NCI-H774 (cell line): ENCODE measurements at places on chromosomes 4 and X.

DNA sequence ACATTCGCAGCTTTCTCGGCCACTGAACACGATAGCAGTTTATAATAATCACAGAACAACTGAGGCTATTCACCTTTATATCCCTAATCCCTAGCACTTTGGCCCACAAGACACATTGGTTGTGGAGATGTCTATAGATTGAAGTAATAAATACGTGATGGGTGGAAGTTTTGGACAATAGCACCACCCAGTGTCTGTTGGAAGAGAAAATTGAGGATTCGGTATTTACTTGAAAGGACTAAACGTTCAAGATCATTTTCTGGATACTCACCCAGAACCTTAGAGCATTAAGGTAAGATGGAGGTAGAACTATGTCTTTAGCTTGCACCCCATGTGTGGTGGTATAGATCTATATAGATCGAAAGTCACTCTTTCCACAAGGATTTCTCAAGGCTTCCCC is 787 bp upstream of the TMSB15A start:
- no peak for DNase-seq

GRCh38 chr4:107801766-107802211 is 22.9 kb upstream of the SGMS2 start:
- DNase-seq: no peak

- DNase-seq: no peak
These were observed 8.7 kb upstream of the GABRE start for GRCh38 chrX:151983186-151983585.

- no peak for DNase-seq
These were observed 2.3 kb downstream of the CD99 start for GRCh38 chrX:2693113-2694002.

DNA sequence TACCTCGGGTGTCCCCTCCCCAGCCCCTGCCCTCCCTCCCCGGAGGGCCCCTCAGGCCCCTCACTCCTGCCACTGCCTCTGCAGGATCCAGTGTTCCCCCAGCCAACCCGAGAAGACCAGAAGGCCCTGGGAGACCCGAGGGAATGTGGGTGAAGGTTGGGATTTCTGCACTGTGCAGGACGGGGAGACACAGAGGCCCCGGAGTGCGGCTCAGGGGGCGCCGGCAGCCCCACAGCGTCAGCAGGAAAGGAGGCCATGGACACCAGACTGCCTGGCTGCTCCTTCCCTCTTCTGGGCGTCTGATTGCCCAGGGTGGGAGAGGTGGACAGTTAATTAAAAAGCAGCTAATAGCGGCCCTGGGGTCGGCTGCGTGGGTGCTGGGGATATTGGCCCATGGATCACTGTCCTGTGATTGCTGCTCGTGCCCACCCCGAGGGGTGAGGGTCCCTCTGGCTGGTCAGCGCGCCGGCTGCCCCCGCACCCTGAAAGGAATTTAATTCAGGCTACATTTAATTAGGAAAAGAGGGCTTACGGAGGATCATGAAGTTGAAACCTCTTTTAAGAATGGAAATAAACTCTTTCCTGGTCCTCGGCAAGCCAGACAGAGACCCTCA is 57.8 kb upstream of the NKX1-1 start:
- no peak for DNase-seq

DNA sequence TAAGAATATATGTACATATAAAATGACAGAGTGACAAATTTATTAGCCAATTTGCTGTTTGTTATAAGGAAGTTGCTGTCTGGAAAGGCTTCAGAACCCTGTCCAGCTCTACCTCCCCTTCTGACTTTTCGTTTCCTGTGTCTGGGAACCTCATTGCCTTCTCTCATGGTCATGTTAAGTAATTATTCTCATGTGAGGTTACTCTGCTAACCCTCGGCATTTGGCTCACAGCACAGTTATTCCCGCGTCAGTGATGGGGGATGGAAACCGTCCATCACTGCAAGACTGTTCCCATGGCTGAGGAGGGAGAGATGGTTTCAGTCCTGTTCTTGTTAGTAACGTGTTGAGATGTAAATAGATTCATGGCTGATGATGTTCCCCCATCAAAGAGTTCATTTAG is 11.9 kb downstream of the EDNRA start:
- DNase-seq: no peak

GRCh38 chr4:107379054-107379869 is 340.8 kb downstream of the PAPSS1 start:
- no peak for DNase-seq

DNA sequence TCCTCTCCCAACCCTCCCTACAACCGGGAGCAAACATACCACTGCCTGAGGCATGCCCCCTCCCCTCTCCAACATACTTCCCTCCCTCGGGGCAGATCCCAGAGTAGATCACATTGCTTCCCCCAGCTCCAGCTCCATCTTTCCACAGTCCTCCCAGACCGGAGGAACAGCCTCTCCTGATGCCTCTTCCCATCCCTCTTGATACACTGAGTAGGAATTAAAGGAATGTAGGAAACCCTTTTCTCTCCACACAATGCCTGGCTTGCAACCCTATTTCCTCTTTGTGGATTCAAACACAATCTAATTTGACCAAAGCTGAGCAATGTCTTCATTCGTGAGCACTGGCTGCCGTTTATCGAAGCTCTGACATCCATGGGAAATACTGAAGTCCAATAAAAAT is 339.8 kb downstream of the BCOR start:
- no peak for DNase-seq

GRCh38 chr4:89615051-89615450 is 221.9 kb downstream of the SNCA start:
- no peak for DNase-seq

- no peak for DNase-seq
These were observed 94.5 kb upstream of the APOOL start for GRCh38 chrX:84909151-84909550.

DNA sequence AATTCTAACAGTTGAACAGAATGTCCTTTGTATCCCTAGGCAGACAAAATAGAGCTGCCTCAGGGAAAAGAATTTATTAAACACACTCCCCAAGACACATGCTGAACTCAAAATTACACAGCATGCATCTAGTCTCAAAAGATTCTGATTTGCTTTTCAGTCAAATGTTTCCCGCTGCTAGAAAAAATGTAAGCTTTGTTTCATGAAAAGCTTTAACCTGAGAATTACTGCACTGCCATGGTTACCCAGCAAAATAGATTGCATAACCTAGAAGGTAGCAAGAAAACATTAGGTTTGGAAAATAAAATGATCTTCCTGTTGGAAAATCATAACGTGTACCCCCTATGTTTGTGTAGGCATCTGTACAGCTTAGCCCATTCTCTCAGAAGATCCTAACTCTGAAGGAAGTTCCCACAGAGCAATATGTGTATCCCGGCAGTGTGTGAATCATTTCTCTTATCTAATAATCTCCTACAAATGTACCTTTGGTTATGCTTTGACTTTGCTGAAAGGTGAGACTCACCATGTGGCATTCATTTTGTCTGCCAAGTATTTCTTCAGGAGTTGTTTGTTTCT is 646.9 kb downstream of the STPG2 start:
- no peak for DNase-seq

- no peak for DNase-seq
These were observed 34.8 kb downstream of the CT47B1 start for GRCh38 chrX:120840827-120841226.

- DNase-seq: no peak
These were observed 1881.7 kb downstream of the PCDH7 start for GRCh38 chr4:32601848-32602247.

DNA sequence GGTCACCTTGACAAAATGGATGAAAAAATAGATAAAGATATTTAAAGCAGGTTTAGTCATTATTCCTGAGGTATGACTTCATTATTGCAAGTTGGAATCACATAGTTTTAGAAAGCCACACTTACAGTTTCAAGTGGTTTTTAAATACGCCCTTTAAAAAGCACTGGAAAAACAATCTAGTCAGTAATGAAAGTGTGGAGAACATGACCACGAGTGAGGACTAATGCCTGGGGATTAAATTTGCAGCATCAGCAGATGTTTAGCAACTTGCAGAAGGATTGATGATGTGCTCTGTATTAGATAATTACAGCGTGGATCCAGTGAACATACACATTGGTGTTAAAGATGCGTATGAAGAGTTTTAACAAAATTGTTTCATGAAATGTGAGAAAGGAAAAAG is 5.9 kb downstream of the SPARCL1 start:
- DNase-seq: no peak

- DNase-seq: no peak
These were observed 98.6 kb upstream of the NR3C2 start for GRCh38 chr4:148540622-148541326.

DNA sequence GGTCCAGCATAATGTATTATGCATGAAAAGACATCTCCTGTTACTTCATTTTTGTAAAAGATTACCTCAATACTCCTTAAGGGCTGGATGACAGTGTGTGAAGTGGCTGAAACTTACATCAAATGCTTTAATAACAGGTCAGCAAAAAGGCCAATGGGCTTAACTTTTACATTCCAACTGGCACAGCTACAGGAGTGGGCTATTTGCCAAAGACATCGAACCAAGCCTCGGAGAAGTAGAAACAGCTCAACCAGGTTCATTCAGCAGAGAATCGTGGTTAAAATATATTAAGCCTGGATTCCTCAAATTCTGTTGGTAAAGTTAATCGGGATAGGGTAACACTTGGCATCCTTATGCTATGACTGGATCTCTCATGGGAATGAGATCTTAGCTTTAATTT is 639.7 kb downstream of the TRIML1 start:
- DNase-seq: no peak

DNA sequence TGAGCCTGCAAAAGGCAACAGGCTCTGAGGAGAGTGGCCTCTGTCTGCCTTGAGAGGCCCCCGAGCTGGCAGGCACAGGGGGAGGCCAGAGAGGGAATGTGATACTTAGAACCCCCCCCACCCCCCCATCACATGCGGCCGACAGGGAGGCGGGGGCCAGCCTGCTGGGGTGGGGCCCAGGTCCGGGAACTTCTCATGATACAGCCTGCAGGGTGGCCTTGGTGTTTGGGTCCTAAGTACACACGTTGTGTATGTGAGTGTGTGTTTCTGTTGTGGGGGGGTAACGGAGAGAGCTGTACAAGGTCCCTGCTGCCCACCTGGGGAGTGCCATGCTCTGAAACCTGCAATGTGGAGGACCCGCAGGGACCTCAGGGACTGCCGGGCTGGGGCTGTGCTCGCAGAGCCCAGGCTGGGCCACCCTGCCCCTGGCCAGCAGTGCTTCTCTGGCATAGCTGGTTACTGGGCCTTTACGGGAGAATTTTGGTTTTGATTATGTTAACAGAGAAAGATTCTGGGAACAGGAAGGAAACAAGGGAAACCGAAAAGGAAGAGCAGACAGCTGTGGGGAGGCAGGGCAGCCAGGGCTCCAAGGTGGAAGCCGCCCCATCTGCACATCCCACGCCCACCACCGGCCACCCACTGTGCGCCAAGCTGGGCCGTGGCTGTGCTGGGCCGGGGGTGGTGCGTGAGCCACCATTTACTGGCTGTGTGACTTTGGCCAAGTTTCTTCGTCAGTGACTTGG is 19.9 kb downstream of the SH3BP2 start:
- no peak for DNase-seq

DNA sequence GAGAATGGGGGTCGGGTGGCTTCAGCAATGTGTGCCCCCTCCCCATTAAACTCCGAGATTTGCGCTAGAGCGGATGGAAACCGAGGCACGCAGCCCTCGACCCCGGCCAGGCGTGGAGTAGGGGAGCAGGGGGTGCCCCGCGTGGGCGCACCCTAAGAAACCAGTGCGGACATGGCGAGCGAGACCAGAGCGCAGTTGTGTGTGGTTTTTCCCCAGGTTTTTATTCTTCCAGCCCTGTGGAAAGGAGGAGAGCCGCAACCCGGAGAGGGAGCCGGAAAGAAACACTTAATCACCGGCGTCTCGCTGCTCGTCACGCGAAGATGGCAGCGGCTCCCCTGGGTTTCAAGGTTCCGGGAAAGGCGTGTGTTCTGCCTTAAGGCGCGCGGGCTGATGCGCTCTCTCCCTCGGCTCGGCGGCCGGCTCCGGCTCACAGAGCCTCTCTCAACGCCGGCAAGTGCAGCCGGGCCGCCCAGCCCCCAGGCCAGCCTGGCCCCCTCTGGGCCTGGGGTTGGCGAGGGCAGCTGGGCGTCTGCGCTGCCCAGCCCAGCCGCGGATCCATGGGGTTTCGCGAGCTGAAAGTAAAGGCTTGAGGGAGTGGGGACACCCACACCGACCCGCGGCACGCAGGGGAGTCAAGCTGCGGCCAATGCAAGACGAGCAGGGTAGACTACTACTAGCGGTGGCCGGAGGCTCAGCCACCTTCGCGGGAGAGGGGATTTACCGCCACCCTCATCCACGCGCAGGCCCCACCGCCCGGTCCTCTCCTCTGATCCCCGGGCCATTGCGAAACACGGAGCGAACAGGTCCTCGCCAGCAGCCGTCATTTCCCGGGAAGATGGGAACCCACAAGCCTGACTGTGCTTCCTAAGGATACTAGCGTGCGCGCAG is 74.0 kb upstream of the BCOR start:
- DNase-seq: no peak

- DNase-seq: no peak
These were observed 20.1 kb upstream of the XPNPEP2 start for GRCh38 chrX:129718676-129719075.

DNA sequence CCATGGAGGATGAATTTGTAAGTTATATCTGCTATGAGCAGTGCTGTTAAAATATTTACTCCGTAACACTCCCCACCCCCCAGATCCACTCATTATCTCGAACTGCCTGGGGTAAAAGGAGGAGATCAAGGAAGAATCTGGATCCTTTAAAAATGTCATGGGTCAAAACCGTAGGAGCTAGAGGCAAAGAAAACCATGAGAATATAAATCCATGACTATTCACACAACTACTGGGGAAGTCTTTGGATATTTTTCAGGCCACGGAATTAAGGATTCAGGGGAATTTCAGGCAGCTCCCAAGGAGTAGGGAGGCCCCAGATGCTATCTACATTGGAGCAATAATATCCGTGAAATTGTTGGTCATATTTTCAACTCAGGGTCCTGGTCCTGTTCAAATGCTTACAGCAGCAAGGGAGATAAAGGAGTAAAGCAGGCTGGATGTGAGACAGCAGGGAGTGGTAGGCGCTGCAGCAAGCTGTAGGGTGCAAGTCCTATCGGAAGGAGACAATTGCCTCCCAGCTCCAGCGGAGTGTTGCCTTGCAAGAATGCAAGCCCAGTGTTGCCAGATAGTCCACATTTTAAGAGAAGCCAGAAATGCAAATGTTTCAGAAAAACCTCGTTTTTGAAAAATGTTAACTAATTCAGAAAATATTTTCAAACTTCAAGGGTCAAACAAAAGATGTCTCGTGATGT is 116.2 kb upstream of the KIT start:
- no peak for DNase-seq
